ENCODE measurements at places on chromosomes 4 and X.
A peak's percentile ranks its signal among the peaks of the same experiment; 100 is the strongest.

- DNase-seq: no peak
Measured at GRCh38 chr4:22692736-22693135, at the start of gene GBA3. TSS of gene GBA3 (plus strand) at chr4:22692937.

- no peak for DNase-seq
Measured at GRCh38 chr4:156811963-156812362, 159.6 kb downstream of the PDGFC start.

DNA sequence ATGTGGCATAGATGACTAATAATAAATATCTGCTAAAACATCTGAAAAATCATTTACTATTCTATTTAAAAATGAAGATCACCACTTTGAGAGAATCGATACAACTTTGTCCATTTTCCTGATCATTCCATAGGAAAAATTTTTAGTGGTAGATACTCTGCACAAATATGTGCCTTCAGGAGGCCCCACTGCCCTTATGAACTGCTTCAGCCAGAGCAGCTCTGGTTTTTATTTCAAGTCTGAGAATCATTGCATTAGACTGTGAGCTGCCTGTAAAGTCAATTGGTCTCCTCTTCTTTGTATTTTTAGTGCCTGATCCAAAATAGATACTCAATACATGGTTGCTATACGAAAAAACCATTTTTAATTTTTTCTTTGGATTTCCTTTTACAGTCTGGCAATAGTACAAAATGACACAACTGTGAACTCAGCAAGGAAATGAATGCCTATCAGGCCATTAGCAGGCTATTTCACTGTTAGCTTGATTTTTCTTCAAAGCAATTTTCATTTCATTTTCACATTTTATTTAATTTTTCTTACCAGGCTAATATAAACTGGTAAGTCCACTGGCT, 69.1 kb downstream of the SHISA3 start:
- DNase-seq: no peak

GRCh38 chr4:82373486-82373815, 340 bp downstream of the HNRNPD start:
- no peak for DNase-seq

DNA sequence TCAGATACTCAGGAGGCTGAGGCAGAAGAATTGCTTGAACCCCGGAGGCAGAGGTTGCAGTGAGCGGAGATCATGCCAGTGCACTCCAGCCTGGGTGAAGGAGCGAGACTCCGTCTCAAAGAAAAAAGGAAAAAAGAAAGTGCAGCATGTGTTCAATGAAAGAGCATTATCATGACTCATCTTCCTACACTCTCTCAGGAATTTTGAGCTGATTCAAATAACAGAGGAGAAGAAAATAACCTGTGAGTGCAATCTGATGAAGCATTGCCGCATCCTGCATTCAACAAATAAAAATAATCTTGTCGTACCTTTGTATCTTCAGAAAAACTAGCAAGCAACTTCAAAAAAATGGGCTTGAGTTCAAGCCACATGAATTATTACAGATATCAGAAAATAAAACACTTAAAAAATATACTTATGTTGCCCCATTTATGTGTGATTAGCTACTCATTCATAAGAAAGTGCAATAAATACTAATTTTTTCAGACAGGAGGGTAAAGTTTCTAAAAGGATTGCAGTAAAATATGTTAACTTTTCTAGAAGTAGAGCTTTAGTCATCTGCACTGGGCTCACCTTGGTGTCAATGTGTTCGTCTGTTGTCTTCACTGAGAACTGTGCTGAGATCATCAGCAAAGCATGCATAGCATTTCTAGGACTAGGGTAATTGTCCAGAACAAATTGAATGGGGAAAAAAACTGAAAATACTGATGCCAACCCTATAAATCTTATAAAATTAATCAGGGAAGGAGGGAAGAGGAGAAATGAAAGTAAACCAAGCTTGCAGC, 90.4 kb upstream of the VCX3B start:
- peak; percentile 7 for DNase-seq

GRCh38 chr4:152014280-152014679, 253.5 kb upstream of the GATB start:
- DNase-seq: no peak

- no peak for DNase-seq
Measured at GRCh38 chrX:20315140-20315539, 48.4 kb upstream of the RPS6KA3 start.

- DNase-seq: no peak
Measured at GRCh38 chrX:1468250-1468772, 15.6 kb upstream of the ASMTL start.

DNA sequence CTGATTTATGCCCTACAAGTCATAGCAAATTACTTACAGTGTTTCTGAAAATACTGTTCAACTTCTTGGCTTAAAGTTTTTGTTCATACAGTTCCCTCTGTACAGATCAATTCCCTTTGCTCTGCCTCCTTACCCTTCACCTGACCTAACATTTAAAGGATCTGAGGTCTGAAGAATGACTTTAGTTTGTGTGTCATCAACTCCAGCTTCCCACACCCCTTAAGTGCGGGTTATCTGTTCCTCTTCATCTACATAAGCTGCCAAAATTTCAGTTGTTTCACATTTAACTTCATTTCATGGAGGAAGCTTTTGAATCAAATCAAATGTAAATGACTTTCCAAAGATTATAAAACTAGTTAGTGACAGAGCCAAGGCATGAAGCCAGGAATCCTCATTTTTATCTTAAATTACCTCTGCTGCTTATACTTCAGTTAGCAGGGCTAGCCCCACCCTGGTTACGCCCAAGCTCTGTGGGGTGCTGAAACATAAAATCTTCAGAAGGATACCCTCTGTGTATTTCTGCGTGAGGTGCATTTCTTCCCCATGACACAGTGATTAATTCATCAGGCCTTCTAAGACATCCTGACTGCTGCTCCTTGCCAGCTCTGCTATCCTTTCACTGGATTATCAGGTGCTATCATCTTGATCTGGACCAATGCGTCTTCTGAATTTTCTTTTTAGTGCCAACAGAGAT, 16.5 kb downstream of the CXCL1 start:
- DNase-seq: no peak

DNA sequence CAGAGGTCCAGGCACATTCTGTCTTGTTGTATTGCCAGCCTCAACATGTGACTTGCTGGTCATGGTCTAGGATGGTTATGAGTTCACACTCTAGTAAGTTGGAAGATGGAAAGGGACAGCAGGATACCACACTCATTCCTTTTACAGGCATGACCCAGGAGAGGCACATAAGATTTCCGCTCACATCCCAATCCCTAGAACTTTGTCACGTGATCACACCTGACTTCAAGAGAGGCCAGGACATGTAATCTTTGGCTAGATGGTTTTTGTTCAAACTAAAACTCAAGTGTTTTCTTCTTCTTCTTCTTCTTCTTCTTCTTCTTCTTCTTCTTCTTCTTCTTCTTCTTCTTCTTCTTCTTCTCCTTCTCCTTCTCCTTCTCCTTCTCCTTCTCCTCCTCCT, 53.4 kb upstream of the ARX start:
- DNase-seq: no peak

DNA sequence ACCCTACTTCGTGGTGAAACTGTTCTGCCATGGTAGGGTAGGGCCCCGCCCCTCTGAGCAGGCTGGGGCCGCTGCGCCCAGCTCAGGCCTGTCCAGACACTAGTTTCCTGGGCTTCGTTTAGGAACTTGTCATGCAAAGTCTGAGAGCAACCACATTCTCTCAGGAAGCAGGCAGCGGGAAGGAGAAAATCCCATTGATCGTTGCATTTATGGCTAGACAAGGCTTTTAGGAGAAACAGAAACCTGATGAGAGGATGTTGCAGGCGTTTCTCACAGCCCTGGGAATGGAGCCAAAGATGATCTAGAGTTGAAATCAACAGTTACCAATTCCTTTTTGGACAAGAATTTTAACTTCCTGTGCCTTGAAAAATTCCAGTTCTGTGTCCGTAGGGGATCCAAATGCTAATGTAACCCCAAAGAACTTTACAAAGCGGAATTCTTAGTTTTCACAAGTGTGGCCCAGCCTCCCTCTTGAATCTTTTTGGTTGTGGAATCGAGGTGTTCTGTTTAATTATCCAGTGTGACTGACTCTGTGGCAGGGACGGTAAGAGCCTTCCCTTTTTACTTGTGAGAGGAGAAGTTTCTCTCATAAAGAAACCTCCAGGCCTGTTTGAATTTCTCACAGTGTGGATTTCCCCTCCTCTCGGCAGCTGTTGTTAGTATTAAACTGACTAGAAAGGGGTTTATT, 4.5 kb upstream of the CXCL9 start:
- DNase-seq: no peak

DNA sequence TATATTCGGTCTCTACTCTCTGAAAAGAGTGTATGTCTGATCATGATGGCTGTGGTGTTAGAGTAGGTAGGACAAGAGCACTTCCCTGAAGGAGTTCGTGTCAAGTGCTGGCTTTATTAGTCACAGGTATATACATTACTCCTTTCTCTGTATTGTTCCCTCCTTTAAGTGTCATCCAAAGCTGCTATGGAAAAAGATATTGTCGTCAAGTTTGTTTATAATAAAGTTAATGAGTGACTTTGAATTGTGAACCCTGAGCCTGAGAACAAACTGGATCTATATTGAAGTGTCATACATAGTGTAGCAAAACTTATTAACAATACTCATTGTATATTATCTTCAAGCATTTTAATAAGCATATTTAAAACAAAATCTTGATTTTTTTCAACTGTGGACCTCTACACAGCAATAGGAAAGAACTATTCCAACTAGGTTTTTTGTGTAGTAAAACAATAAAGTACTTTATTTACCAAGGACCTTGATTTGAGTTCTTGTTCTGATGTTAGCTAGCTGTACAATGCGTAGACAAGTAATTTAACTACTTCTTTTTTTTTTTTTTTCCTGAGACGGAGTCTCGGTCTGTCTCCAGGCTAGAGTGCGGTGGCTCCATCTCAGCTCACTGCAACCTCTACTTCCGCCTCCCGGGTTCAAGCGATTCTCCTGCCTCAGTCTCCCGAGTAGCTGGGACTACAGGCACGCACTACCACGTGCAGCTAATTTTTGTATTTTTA, 177.7 kb downstream of the RAPGEF2 start:
- no peak for DNase-seq

DNA sequence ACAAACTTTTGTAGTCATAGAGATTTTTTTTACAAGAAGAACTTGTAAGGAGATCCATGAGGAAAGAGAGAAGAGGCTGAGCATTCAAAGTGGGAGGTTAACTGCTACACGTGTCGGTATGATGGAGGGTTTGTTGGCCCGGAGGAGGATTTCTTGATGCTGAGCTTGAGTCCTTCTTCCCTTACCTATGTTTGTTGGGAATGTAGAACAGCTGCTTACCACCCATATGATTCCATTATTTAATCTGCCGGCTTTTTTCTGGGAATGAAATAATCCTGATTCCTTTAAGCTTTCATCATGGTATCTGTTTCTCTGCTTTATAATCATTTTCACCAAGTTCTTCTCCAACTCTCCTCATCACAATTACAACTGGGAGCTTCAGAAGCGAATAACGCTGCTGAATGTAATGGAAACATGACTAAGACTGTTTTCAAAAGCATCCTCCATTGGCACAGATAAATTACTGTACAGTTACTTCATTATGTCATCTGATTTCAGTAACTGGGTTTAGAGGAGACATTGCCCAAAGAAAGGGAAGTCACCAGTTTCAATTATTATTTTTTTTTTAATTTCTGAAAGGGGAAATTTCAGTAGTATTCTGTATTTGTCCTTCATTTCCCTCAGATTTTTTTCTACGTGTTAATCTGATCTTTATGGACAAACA, 420.6 kb downstream of the SPRY1 start:
- DNase-seq: no peak

DNA sequence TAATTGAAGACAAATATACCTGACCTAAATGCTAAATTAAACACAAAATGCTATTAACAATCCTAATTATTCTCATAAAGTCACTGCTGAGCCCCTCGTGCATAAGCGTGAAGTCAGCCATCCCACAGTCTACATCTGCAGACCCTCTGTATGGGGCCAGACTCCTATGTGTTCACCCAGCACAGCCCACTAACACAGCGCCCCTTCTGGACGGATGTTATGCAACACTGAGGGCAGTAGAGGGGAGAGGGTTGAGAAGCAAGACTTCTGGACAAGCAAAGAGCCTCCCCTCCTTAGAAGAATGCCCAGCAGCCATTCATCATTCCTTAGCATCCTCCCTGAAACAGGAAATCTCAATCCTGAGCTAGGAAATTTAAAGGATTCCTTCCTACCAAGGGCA, 7.9 kb downstream of the TRPC3 start:
- DNase-seq: no peak

DNA sequence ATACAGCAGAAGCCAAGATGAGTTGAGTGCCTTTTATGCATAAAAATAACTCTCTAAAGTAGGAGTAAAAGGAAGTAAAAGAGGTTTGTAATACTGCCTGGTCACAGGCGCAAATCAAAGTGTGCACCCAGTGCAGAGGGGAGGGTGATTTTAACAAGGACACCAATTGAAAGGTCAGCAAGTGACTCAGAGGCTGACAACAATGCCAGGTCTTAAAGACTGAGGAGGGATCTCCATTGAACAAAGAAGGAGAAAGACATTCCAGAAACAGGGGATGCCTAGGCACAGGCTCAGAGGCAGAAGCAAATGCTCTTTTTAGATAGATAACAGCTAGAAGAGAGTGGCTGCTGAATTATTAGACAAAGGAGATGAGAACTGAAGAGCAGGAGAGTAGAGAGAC, 297.4 kb upstream of the VCX start:
- no peak for DNase-seq

GRCh38 chr4:117447925-117448324, 362.5 kb upstream of the TRAM1L1 start:
- no peak for DNase-seq

GRCh38 chr4:59837751-59838150, 1362.4 kb upstream of the ADGRL3 start:
- no peak for DNase-seq

GRCh38 chr4:10461850-10462400, 4.7 kb upstream of the ZNF518B start:
- DNase-seq: no peak

- DNase-seq: no peak
Measured at GRCh38 chr4:41110050-41110449, 104.3 kb downstream of the APBB2 start.

DNA sequence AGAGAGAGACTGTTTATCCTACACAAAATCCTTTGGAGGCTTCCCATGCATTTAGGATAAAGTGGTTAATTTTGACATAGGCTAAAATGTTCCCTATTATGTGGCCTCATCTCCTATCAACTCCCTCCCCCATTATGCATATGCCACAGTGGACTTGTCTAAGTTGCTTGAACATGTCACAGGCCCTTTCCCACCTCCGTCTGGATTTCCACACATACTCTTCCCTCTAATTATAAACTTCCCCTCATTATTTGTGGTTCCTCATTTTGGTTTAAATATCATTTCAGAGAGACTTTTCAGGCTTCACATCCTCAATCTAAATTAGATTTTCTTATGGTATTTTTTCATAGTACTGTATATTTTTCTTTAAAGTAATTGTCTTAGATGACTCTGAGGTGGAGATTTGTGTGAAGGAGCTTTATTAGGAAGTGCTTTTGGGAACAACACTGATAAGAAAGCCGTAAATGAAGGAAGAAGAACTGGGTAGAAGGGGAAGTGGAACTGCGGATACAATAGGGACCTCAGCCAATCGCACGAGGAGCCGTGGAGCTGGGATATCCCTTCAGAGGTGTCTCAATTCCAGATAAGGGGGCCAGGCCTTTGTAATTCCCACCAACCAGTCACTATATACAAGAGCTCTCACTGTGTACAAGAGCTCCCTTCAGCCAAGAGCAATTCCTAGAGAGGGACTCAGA, 7.9 kb downstream of the C4orf17 start:
- no peak for DNase-seq
